Renal cortex interstitium (tissue), 15 donors: ENCODE measurements at places on chromosomes 6 and 20.

DNA sequence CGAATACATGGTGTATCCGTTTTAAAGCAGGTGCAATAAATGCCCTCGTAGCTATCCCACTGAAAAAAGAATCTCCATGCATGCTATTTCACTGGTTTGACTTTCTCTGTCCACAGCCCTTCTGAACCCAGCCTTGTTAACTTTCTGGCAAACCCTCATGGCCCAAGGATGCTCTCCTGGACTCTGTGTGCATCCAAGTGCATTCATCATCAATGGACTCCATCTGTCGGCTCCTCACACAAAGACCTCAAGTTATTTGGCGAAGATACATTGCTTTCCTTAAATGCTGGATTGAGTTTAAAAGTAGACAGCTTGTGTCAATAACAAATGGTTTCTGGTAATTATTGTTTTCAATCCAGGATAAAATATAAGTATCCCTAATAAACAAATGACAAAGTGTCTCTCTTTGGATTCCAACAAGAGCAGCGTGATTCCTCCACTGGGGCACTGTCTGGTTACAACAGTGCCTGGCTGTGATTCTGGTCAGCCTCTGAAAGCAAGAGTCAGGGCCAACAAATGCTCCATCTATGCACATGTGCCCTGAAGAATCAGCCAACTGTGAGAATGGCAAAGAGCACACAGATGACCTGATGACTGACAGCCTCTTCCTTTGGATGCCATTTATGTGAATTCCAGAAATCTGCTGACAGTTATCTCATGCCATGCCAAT lies 55.7 kb downstream of the FYN start:
- no peak for DNase-seq

DNA sequence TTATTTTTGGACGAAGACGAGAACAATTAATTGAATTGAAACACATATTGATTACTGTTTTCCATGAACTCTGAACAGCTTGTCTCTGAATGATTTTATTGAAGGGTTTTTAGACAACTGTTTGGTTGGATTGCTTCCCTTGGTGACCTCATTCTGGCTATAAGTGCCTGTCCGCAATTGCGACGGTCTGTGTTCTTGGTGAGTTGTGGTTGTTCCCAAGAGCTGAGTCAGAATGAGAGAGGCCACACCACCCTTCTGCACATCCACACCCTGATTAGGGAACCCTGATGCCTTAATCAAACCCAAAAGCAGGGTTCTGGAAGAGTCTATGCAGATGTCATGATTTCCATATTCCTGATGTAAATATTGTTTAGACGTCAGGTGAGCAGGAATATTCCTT lies 747.0 kb downstream of the PTPRT start:
- no peak for DNase-seq

GRCh38 chr6:11764250-11764604 lies 14.4 kb downstream of the ADTRP start:
- DNase-seq: no peak

GRCh38 chr6:46918806-46919205 lies 2.9 kb downstream of the ADGRF5 start:
- DNase-seq: no peak

DNA sequence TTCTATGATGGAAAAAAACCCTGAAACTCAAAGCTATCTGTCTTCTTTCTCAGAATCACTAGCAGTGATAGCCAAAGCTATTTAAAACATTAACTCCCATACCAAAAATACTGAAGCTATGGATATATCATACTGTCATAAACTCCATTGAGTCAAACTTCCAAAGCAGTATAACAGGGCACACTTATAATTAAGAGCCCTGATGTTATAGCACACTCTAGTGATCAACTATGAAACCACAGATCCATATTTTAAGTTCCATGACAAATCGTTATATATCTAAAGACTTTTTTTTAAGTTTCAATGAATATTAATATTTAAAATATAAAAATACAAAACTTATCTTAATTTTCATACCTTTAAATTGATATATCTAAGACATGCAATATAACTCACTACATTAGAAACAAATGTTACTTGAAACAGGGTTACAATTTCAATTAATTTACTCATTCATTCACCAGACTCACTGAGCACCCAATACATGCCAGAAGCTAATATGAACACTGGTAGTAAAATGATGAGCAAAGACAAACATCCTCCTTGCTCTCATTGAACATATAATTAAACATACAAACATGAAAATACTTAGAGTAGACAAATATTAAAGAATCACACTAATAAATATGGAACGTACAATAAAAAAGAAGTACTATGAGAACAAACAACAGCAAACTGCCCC lies 69.3 kb downstream of the IBTK start:
- DNase-seq: no peak
